ENCODE measurements at places on chromosomes 7 and 10.

- DNase-seq = no peak
These were observed 9.9 kb downstream of the TTYH3 start for GRCh38 chr7:2641406-2642393.

GRCh38 chr7:76364198-76364584, 5.4 kb upstream of the YWHAG start:
- no peak for DNase-seq

- no peak for DNase-seq
These were observed 66.1 kb downstream of the SAMD9 start for GRCh38 chr7:93051660-93052059.

DNA sequence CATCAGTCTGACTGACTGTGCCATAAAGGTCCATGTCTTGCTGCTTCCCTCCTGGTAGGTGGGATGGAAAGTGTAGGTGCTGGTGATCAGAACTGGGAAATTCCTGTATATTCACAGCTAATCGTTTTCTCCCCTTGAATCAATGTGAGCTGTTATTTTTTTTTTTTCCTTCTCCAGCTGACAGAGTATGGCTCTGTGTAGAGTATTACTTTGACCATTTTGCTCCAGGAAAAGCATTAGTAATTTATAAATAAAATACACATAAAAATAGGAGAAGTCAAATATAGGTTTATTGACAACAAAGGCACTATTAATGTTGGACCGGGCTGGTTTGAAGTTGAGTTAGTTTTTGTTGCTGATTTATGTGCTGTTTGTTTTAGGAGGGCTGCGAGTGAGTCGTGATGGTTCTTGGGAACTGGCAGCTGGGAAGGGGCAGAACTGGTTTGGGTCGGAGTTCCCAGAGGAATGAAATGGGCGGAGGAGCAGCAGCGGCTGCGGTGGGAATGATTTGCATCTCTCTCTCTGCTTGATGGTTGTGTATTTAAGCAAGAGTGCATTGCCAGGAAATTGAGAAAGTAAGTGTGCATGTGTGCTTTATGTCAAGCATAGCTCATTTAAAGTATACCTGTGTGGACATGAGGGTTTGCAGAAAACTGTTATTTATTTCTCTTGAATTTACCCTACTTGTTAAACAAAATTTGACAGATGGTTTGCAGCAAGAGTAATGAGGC, 80.9 kb downstream of the LRMDA start:
- no peak for DNase-seq

GRCh38 chr10:74227697-74228424, 76.8 kb downstream of the ADK start:
- DNase-seq = no peak

DNA sequence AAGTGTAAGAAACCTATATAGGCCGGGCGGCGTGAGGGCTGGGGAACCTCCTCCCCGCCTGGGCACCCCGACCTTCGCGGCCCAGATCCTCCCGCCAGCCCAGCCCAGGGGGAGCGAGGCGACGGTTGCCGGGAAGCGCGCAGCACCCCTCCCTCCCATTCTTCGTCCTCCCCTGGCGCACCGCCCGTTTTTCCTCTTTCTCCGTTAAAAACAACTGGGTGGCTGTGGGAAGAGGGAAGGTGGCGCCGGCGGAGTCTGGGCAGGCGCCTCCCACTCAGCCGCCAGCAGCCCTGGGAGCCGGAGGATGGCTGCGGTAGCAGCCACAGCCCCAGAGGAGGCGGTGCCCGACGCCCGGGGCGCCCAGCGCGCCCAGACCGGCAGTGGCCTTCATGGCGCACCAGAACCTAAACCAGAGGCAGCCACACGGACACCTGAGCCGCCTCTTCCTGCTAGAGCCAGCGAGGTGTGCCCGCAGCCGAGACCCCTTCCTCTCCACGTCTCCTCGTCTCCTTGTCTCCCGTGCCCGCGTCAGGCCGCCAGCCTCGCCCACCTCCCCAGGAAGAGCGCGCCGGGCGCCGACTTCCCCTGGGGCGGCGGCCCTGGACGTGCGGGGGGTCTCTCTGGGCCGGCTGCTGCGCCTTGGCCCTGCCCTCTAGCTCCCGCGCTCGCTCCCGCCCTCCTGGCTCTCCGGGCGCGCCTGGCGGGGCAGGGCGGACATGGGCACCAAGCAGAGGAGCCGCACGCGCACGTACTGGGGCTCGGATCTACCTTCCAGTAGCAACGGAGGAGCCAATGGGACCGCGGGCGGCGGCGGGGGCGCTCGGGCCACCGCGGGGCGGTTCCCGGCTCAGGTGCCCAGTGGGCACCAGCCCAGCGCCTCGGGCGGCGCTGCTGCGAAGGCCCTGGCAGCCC, 32.8 kb upstream of the SFTPD start:
- DNase-seq = no peak

GRCh38 chr10:78910886-78911285, 157.9 kb upstream of the ZMIZ1 start:
- DNase-seq = no peak

- no peak for DNase-seq
These were observed 201.1 kb downstream of the WDR37 start for GRCh38 chr10:1257274-1257673.

GRCh38 chr10:117137911-117138642, at the start of gene VAX1:
VAX1 (minus strand) TSS chr10:117138270; CDS start chr10:117138056, 214 bp downstream.
- DNase-seq = no peak

- no peak for DNase-seq
These were observed 31.3 kb upstream of the IL15RA start for GRCh38 chr10:6008497-6009142.

GRCh38 chr7:92749832-92750446, 86.4 kb downstream of the CDK6 start:
- no peak for DNase-seq

- DNase-seq = no peak
These were observed 433.2 kb downstream of the TNS3 start for GRCh38 chr7:47148536-47149207.

GRCh38 chr10:62027841-62028501, 126.5 kb downstream of the ARID5B start:
- no peak for DNase-seq

- DNase-seq = no peak
These were observed 9.0 kb downstream of the SKIDA1 start for GRCh38 chr10:21516242-21517131.

- no peak for DNase-seq
These were observed 48.0 kb downstream of the MTURN start for GRCh38 chr7:30182814-30183213.

GRCh38 chr7:64612452-64612851, 49.6 kb upstream of the ZNF680 start:
- no peak for DNase-seq

DNA sequence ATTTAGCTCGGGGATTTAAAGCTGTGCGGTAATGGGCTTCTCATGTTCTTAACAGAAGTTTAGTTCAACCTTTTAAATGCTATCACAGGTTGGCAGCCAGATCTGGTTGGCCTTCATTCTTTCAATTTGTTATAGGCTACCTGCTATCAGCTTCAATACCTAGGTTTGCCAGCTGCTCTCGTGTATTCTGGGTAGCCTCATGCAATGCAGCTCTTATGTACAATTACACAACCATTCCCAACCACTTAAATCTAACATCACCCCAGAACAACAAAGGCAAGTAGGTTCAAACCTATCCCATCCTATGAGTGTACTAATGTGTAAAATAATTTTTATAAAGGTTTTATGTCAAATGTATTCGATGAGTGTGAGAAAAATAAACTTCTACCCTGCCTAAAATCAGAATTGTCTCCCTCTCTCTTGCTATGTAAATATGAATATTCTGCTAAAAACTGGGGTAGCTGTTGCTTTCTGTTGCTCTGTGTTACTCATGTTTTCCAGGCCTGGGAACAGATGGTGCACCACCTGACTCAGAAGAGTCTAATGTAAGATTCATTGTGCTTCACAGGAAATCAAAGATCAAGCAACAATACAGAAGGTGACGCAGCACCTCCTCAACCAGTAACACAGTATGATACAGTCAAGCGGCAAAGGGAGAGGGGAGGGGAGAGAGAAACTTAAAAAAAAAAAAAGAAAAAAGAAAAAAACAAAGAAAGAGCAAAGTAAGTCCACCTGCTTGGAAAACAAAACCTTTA, 188.6 kb downstream of the ETV1 start:
- DNase-seq = no peak

DNA sequence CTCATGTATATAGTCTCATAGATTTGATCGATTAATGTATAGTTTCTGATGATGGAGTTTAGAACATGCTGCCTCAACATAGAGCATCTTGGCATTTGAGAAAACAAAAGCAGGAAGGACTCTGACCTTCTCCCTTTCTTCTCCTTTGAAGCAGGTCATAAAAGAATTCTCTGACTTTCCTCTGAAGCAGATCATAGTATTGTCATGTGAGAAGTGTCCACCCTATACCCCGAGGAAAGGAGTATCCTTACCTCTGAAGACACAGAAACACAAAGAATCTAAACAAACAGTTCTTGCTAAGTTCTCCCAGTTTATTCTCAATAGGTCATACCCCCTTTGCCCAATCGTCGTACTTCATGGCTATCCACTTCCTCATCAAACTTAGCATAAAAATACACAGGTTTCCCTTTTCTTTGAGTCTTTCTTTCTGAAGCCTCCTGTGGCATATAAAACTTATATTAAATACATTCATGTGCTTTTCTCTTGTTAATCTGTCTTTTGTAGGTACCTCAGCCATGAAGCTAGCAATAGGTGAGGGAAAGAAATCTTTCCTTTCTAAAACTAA, 194.9 kb downstream of the REEP3 start:
- DNase-seq = no peak

DNA sequence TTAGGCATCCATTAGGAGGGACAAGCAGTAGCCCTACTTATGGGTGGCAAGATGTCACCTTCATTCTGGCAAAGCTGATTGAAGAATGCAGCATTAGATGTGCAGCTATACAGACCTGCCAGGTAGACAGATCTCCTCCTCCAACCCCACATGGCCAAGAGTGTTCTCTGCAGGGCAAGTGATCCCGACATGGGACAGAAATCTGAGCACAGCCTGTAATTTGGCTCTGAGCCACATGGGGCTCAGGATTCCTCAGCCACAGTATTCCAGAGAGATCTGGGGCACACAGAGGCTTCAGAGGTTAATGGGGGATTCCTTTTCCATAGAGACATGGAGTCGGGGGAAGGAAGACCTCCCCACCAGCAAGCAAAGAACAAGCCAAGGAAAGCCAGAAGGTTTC, 58.7 kb upstream of the GDF10 start:
- DNase-seq = no peak

DNA sequence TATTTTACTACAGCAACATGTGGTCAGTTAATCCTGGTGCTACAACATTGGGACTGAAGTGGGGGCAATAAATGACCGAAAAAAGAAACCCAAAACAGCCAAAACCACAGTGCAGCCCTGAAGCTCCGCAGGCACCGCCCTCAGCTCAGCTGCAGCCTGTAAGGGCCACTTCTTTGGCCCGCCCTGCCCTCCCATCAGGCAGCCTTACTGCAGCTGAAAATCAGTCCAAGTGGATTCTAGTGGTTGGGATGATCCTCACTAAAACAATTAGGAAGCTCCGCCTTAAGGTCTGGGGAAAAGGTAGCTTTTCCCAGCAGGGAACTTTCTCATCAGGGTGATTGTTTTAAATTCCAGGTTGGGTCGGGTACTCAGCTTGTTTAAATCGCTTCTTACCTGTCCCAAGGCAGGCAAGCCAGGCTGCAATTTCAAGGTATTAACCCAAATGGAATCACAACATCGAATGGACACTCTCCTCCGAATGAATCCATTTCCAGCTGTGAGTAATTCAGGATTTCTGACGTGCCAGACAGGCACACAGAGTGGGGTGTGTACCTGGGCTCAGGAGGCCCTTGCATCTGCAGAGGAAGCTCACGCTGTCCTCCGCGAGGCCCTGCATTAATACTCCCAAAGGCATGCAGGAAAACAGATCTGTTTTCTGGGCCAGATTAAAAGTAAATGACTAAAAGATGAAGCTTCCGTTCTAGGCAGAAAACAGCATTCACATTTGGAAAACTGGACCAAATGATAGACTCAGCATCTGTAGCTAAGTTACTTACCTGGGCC, 104.3 kb downstream of the CREB5 start:
- no peak for DNase-seq

- DNase-seq = no peak
These were observed 4.1 kb downstream of the FHIP2A start for GRCh38 chr10:114825513-114826253.

GRCh38 chr10:89163265-89163995, 43.7 kb downstream of the CH25H start:
- DNase-seq = peak; percentile 10

DNA sequence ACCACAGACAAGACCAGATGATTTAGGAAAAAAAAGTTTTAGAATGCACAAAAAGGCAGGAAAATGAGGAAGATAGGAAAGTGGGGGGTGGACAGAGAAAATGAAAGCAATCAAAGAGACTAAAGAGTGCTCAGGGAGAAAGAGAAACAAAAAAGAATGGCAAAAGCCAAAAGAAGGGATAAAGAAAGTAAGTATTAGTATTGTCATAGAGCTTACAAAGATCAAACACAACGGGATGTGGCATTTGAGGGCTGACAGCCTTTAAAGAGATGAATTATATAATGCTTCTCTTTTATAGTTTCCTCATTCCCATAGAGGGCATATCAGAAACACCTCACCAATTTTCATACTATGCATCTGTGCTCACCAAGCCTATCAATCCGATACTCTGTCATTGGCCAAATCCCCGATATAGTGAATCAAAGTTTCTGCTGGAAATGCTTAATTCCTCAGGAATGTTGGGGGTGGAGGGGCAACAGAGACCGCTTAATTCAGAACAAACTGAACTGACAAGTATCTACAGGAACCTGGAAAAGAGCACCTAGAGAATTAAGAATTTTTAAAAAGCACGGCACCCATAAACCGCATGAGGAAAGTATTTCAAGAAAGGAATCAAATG, 2.7 kb downstream of the COG5 start:
- no peak for DNase-seq

DNA sequence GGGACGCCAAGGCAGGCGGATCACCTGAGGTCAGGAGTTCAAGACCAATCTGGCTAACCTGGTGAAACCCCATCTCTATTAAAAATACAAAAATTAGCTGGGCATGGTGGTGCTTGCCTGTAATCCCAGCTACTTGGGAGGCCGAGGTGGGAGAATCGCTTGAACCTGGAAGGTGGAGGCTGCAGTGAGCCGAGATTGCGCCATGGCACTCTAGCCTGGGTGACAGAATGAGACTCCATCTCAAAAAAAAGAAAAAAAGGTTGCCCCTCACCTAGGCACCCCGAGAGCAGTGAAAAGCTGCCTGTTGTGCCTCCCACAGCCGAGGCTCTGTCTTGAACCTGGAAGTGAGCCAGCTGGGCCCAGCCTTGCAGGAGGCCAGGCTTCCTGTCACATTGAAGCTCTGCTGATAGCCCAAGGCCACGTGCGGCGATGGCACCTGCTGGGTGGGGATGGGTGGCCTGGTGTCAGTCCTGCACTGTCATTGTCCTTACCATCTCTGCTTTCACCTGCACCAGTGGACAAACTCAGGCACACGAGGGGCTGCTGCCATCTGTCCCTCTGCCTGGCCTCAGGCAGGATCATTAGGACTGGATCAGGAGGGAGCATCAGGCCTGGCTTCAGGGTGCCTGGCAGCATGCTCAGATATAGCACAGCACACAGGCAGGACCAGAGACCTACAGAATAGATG, 37.8 kb downstream of the DNAJB12 start:
- no peak for DNase-seq

- DNase-seq = no peak
These were observed 30.9 kb downstream of the CRCP start for GRCh38 chr7:66145400-66146104.

All from stimulated activated CD4-positive, alpha-beta T cell treated with anti-CD3 and anti-CD28 coated beads, TNF-alpha, amount 100 ng/mL, for 1 hour (primary cell).